AG04450 (cell line): ENCODE measurements at places on chromosomes 7 and 10.
A peak's percentile ranks its signal among the peaks of the same experiment; 100 is the strongest.

GRCh38 chr7:150788474-150789269, 11.5 kb downstream of the TMEM176B start:
- no peak for DNase-seq

- peak; percentile 26 for DNase-seq
Observed at GRCh38 chr7:75624134-75624832, 114.5 kb downstream of the HIP1 start.

DNA sequence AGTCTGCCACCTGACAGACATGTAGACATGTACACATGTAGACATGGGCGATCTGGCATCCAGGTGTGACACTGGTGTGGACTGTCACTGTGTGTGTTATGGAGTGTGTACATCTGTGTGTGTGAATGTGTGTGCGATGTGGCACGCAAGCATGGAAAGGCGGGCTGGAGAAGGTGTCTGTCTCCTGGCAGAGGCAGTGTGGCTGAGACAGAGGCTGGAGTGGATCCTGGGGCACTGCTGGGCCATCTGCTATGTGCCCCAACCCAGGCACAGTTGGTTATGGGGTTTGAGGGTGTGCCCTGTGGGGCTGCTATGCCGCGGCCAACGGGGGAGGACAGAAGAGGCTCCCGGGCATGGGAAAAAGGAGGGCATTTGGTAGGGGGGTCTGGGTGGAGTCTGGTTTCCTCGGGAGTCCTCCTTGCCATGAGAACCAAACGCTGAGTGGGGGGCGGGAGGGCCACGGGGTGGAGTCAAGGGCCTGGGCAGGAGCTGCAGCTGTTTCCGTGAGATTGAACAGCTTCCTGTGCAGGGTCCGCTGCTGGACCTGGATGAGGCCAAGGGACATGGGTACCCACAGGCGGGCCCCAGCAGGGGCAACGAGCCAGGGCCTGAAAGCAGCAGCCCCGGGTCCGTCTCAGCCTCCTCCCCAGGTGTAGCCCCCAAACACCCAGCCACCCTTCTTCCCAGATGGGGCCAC, 1.3 kb downstream of the ELN start:
- DNase-seq = no peak

- no peak for DNase-seq
Observed at GRCh38 chr7:1659696-1660095, 10.4 kb upstream of the ELFN1 start.

DNA sequence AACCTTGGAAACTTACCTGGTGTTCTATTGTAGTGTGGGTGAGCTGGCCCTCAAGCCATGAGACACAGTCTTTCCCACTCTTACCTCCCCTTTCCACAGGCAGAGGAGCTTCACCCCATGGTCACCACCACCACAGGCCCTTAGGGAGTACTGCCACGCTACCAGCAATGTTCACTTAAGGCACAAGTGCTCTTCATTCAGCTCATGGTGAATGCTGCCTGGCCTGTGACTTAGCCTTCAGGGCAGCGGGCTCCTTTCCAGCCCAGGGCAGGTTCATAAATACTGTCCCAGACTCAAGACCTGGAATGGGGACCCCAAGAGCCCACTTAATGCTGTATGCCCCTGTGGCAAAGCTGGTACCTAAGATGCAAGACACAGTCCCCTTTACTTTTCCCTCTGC, 109.4 kb downstream of the MYO3A start:
- no peak for DNase-seq

DNA sequence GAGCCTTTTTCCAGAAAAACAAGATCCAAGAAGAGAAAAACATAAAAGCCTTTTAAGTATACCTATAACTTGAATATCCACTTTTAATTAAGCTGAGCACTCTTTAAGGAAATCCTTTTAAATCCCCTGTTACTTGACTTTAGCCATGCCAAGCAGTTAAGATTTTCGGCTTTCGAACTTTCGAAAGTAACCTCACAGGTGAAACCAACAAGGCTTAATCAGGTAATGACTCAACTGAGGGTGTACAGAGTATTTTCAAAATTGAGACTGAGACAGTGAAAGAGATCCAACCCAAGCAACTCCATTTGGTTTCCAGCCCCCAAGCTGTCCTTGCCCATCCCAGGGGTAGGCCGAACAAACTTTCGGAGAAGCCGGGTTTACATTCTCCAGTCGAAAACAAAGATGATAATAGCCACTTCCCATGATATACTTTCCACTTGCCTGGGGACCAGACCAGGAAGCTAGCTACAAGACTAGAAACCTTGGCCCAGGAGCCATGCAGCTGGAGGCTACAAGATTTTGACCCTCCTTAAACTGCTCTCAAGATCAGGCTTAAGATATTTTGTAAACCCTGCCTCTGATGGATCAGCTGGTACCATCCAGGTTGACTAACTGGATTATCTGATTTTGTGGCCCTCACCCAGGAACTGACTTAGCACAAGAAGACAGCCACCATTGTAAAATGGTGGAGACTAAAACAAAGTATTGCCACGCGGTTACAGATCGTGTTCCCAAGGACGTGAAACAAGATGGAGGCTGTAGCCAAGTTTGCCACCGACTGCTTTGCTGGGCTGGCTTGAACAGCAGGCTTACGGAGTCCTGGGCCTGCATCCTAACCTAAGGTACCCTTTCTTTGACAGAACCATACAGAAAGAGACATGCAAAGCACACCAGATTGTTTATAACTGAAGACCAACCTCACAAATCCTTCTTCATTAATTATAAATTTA, 32.3 kb downstream of the C1GALT1 start:
- DNase-seq = no peak
